Right atrium auricular region (tissue), 2 donors: ENCODE measurements at places on chromosomes 2 and 18.

DNA sequence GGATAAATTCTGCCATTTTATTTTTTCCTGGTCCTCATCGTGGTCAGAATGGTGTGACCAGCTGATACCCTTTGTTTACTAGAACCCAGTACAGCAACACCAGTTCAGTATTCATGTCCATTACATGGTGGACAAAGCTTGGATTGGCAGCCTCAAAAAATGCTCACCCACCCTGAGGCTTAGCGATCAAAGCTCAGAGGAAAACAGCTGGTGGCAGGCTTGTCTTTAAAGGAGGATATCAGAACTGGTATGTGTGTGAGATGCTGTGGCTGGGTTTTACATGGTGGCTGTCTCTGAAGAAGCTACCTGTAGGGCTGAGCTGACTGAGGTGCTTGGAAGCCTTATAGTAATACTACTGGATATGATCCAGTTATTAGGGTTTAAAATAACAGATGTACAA, 471.1 kb upstream of the MEX3C start:
- H3K36me3 ChIP-seq: no peaks in the 10 kb centered on the region
- peaks cover 5% of the 10 kb centered on the region for H3K4me1 ChIP-seq
- no peak for DNase-seq
- no peak overlapping the region for H3K4me3 ChIP-seq
- H3K27me3 ChIP-seq: no peaks in the 10 kb centered on the region

DNA sequence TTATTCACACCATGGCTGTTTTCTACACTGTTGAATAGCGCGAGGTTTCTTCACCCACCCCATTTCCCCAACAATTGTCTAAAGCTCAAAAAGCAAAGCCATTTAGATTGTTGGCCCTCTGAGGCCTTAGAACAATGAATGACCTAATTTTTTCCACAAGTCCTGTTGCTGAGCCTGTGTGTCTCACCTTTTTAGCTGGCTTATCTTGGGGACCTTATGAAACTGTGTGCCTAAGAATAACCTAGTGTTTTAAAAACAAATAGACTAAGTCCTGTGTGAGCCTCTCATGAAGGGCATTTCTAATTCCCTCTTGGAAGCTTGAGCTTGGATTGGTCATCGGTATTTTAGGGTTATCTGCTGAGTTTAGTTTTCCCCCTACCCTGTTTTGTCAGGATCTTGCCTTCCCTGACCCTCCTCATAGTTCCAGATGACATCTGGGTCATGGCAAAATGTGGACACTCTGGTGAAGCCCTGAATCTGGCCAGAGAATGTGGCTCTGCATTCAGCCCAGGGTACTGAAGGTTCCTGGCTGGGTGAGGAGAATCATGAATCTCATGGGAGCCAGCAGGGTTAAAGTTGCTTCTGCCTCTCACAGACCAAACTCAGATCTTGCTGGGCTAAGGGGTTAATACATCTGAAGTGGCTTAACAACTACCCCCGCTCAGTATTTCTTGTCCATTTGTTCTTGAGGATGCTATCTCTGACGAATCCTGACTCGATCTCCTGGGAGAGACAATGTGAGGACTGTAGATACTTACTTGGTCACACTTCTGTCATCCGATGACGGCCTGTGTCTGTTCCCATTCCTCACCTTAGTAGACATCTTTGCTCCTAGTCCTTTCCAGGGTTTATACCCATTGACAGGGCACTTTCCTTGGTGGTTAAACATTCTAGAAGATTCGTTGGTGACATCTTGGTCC, 104.2 kb upstream of the MAP4K3 start:
- no peaks in the 10 kb centered on the region for H3K36me3 ChIP-seq
- peaks cover 18% of the 10 kb centered on the region for H3K4me1 ChIP-seq
- H3K27me3 ChIP-seq: no peaks in the 10 kb centered on the region
- peak overlapping the region; percentile 70 for H3K27ac ChIP-seq
- DNase-seq: no peak

DNA sequence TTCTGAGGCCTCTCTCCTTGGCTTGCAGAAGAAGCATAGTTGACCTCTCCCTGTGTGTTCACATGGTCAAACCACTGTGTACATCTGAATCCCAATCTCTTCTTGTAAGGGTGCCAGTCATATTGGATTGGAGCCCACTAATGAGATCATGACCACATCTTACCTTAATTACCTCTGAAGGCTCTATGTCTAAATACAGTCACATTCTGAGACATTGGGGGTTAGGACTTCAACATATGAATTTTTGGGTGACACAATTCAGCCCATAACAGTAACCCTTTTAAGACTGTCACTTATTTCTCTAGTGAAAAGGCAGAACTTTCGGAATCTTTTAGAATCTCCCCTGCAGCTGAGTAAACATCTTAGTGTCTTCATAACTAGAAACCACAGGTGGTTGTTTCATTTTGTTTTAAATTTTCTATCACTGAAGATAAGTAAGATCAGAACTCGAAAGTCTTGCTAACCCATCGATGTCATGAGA, 33.3 kb downstream of the BMP10 start:
- H3K27ac ChIP-seq: no peak overlapping the region
- H3K4me1 ChIP-seq: peaks cover 6% of the 10 kb centered on the region
- no peaks in the 10 kb centered on the region for H3K27me3 ChIP-seq
- H3K4me3 ChIP-seq: no peak overlapping the region

DNA sequence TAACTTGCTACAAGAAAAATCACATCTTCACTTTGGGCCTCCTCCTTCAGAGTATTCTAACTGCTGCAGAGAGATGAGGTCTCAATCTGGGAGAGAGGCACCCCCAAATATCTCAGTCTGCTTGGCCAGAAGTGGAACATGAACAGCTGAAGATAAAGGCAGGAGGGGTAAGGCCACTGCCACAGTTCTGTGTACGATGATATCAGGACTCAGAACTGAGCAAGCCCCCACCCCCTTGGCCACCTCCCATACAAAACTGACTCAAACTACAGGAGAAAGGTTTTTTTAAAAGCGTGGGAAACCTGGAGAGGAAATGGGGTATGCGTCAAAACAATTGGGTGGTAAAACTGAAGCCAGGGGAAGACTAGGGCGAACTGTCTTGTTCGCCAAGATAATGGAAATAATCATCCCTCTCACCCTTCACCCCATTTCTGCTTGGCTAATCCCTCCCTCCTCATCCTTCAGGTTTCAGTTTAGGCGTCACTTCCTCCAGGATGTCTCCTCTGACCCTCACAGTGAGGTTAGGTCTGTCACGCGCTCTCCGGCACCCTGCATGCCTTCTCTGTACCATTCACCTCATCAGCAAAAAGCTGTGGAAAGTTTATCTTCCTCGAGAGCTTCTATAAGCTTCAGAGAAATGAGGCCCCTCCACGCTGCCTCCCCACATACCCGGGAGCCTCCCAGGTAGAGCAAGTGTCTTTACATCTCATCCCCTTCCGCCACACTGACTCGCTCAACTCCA, 64.4 kb downstream of the SFXN5 start:
- H3K4me3 ChIP-seq: no peak overlapping the region
- no peak overlapping the region for H3K27ac ChIP-seq
- no peaks in the 10 kb centered on the region for H3K4me1 ChIP-seq
- peak; percentile 26 for DNase-seq
- H3K36me3 ChIP-seq: peaks cover 10% of the 10 kb centered on the region

GRCh38 chr2:26011990-26012856, 21.7 kb upstream of the RAB10 start:
- H3K27me3 ChIP-seq: no peaks in the 10 kb centered on the region
- H3K4me3 ChIP-seq: no peak overlapping the region
- H3K4me1 ChIP-seq: peaks cover 12% of the 10 kb centered on the region
- H3K36me3 ChIP-seq: no peaks in the 10 kb centered on the region
- DNase-seq: peak; percentile 82

DNA sequence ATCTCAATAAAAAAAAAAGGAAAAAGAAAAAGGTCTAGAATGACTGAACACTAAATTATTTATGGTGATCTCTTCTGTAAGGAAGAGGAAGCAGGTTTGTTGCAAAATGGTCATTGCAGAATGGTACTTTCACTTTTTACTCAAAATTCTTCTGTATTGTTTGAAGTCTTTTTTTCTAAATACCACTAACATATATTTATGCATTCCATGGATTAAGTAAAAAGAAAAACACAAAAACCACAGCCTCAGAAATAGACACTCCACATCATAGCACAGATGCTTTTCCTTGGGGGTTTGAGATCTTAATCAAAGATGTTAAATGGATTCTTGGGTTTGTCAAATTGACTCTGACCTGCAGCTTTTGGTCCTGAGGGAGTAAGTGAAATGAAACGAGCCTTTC, 47.4 kb downstream of the RHOB start:
- no peak for DNase-seq
- no peak overlapping the region for H3K4me3 ChIP-seq
- no peak overlapping the region for H3K27ac ChIP-seq

DNA sequence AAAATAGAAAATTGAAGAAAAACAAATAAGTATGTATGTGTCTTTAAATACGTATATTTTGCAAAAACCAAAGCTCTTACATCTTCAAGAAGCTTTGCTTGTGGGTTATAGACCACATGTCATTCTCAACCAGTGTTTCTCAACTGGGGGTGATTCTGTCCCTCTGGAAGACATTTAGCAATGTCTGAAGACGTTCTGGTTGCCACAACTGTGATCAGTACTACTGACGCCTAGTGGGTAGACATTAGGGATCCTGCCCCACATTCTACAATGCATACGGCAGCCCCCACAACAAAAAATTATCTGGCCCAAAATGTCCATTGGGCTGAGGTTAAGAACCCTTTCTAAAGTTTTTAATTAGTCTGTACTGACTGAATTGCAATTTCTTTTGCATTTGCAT, 48.4 kb downstream of the UNC50 start:
- H3K4me3 ChIP-seq: no peak overlapping the region
- no peaks in the 10 kb centered on the region for H3K36me3 ChIP-seq
- peaks cover 4% of the 10 kb centered on the region for H3K4me1 ChIP-seq
- H3K27me3 ChIP-seq: no peaks in the 10 kb centered on the region
- DNase-seq: no peak

GRCh38 chr2:216492597-216493333, 5.9 kb upstream of the RPL37A start:
- no peaks in the 10 kb centered on the region for H3K27me3 ChIP-seq
- no peak overlapping the region for H3K27ac ChIP-seq
- no peaks in the 10 kb centered on the region for H3K36me3 ChIP-seq
- no peak for DNase-seq
